Activated naive CD8-positive, alpha-beta T cell treated with anti-CD3 and anti-CD28 coated beads, Interleukin-2, amount 10 ng/mL, durations not matched to agents 7 days and 5 days (primary cell): ENCODE measurements at places on chromosomes 1 and 21. TPM values are rescaled to one million over a fixed set of nuclear protein-coding genes. Genes with fewer than 3 reads are reported as not detected.

SIPA1L2 gene
- 1.1 TPM for total RNA-seq

DNA sequence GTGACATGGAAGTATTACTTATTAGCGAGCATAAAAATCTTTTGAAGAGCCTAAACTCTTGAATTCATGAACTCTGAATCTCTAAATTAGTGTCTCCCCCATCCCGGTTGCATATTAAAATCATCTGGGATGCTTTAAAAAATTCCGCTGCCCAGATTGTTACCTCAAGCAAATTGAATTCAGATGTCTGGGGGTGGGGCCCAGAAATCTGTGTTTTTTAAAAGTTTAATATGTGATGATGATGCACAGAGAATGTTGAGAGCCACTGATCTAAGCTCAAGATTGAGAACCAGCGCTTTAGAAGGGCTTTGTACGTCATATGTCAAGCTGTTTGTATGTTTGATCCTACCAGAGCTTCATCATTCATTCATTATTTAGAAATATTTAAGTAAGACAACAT is 446.8 kb downstream of the NUF2 start:
- H3K4me3 ChIP-seq, result no peak overlapping the region
- H3K27ac ChIP-seq, result no peak overlapping the region
- H3K27me3 ChIP-seq, result no peaks in the 10 kb centered on the region
- H3K4me1 ChIP-seq, result no peaks in the 10 kb centered on the region
- DNase-seq, result no peak

MAP3K21 gene
- 1.3 TPM for total RNA-seq

DNA sequence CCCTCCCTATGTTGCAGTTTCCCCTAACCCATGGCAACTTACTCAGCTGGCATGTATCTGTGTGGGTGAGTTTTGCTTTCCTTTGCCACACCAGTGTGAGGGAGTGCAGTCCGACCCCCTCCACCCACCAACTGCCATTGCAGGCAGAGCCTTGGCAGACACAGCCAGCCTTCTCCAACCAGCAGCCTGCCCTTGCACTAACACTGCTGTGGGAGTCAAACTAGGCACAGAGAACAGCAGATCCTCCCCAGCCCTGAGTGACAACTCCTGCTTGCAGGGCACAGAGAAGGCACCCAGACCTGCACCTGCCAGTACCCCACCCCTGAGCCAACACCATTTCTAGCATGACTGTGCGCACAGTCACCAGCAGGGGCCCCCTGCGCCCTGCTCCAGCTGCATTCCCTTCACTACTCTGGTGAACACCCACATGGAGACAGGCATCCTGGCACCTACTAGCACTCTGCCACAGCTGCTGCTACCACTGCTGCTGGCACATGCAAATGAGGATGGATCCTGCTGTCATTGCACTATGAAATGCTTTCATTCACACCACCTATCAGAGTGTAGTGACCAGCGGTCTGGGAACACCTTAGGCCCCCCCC is 98.4 kb downstream of the MAGI3 start:
- no peaks in the 10 kb centered on the region for H3K27me3 ChIP-seq
- no peaks in the 10 kb centered on the region for H3K4me1 ChIP-seq
- DNase-seq, result no peak

DNA sequence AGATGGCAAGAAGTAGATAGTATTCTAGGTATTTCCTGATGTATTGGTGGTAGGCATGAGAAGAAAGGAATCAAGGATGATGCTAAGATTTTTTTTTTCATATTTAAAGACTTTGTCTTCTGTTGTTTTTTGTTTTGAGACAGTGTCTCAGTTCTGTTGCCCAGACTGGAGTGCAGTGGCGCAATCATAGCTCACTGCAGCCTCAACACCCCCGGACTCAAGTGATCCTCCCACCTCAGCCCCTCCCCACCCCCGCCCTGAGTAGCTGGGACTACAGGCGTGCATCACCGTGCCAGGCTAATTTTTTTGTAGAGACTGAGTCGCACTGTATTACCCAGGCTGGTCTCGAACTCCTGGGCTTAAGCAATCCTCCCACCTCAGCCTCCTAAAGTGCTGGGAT is 2.8 kb upstream of the CAPZB start:
- no peaks in the 10 kb centered on the region for H3K27me3 ChIP-seq
- peak overlapping the region; percentile 23 for H3K4me3 ChIP-seq
- H3K27ac ChIP-seq, result peak overlapping the region; percentile 32
- no peak for DNase-seq

- peak overlapping the region; percentile 88 for H3K4me3 ChIP-seq
- H3K27me3 ChIP-seq, result no peaks in the 10 kb centered on the region
- no peak for DNase-seq
Observed at GRCh38 chr1:55212349-55213150, 2.6 kb downstream of the USP24 start.

DNA sequence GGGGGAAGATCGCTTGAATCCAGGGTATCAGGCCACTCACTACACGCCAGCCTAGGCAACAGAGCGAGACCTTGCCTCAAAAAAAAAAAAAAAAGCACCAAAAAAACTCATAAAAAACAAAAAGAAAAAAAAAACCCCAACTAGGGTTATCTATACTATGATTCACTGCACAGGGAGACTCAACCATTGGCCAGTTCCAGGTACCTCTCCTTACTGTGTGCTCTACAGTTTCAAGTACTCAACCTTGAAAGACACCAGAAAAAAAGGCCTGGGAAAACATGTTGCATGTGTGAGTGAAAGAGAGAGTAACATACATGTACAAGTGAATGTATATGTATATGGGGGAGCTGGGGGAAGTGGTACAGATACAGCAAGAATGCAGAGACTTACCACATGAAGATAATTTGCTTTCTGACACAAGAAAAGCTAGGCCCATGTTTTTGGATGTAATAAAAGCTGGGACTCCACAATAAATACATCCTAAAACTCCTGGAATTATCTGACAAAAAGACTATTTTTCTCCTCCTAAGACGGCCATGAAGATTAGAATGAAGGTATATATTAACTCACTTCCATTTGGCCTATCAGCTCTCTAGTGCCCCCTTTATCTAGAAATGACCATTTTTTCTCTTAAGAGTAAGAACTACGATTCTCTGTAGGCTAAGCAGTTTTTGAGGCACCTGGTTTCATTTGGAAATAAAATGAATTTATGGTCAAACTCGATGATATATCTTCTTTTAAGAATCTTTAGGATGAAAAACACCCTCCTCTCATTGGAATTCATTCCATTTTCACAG is 52.2 kb downstream of the SLC27A3 start:
- no peak for DNase-seq
- no peak overlapping the region for H3K27ac ChIP-seq
- peaks cover 3% of the 10 kb centered on the region for H3K4me1 ChIP-seq
- no peaks in the 10 kb centered on the region for H3K27me3 ChIP-seq
- no peak overlapping the region for H3K4me3 ChIP-seq

BNIPL gene
- total RNA-seq, result 2.8 TPM

VWA5B1 gene
- total RNA-seq, result not detected

CLCA1 gene
- not detected for total RNA-seq

DNA sequence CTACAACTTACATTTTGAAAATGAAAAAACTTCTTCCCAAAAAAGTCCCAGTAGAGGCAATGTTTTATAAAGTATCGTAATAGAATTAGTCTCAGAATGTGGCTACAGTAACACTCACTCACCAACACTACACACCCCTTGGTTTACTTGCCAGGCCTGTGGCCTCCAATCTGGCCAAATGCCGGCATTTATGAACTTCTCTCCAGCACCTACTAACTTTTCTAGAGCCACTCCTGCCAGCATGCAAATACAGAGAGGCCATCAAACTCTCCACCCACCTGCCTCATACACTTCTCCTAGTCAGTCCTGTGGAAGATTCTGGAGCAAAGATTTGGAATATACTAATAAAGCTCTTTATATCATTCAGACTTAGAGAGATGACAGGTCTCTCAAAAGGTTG is 32.3 kb downstream of the STPG1 start:
- peaks cover 9% of the 10 kb centered on the region for H3K36me3 ChIP-seq
- H3K27me3 ChIP-seq, result no peaks in the 10 kb centered on the region
- H3K27ac ChIP-seq, result no peak overlapping the region
- no peak for DNase-seq

GRCh38 chr1:216523449-216524190 is 100.4 kb upstream of the USH2A start:
- H3K4me1 ChIP-seq, result no peaks in the 10 kb centered on the region
- no peaks in the 10 kb centered on the region for H3K36me3 ChIP-seq
- H3K27ac ChIP-seq, result no peak overlapping the region
- no peaks in the 10 kb centered on the region for H3K27me3 ChIP-seq

DNA sequence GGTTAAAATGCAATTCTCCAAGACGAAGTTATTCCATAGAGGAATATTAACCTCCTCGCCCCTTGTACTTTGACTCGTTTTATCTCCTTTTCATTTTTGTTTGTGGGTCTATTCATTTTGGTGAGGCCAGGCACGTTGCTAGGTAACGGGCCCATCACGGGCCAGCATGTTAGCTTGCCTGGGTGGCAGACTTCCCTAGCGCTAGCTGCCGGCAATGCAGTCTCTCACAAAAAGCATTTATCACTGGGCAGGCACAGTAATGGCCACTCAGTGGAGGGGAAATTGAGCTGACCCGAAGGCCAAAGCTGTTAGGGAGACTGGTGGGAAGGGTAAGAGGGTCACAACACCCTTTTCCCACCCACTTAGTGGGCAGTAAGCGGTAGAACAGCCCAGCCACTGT is 234.4 kb upstream of the FOXD3 start:
- no peaks in the 10 kb centered on the region for H3K4me1 ChIP-seq
- no peak overlapping the region for H3K27ac ChIP-seq
- no peak overlapping the region for H3K4me3 ChIP-seq
- peaks cover 11% of the 10 kb centered on the region for H3K27me3 ChIP-seq
- no peaks in the 10 kb centered on the region for H3K36me3 ChIP-seq

- H3K4me1 ChIP-seq, result peaks cover 13% of the 10 kb centered on the region
- H3K36me3 ChIP-seq, result peaks cover 19% of the 10 kb centered on the region
- no peaks in the 10 kb centered on the region for H3K27me3 ChIP-seq
- no peak for DNase-seq
- no peak overlapping the region for H3K27ac ChIP-seq
Observed at GRCh38 chr1:185534801-185535200, 199.4 kb upstream of the HMCN1 start.

DNA sequence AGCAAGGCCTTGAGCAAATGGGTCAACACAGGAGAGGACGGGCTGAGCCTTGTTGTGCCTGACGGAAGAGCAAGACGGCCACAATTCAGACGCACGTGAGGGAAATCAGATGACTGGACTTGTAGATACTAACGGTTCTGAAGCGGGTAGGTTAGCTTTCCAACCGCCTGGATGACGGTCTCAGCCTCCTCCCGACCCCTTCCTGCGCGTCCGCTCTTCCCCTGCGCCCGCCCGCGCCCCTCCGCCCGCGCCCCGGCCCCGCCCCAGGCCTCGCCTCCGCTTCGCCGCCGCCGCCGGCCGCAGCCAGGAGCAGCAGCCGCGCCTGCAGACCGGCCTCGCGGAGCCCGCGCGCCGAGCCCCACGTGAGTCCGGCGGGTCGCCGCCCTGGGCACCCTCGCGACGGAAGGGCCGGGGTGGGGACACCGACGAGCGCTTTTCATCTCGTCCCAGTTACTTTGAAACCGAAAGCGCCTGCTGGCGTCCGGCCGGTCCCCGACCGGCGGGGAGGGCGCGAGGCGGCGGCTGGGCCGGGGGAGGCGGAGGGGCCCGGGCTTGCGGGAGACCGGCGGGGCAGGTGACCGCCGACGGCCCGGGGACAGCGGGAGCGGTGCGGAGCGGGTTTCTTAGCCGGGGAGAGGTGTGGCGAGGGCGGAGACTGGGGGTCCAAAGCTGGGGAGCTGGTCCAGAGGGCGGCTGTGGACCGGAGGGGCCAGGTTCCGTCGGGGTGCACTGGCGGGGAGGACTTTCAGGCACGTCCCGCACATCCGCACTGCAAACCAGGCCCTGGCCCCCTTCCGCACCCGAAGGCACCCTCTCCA is at the start of gene TRAF5:
TSS of gene TRAF5 (plus strand) at position 306 of the 818 bp plus-strand sequence. CDS start 26,407 bp downstream, outside the sequence.
- peak within 1 kb of the TSS; percentile 95 for H3K27ac ChIP-seq
- peak; percentile 77 for DNase-seq
- H3K4me1 ChIP-seq, result peaks cover 62% of the 10 kb centered on the region

SPRR3 gene
- not detected for total RNA-seq

DNA sequence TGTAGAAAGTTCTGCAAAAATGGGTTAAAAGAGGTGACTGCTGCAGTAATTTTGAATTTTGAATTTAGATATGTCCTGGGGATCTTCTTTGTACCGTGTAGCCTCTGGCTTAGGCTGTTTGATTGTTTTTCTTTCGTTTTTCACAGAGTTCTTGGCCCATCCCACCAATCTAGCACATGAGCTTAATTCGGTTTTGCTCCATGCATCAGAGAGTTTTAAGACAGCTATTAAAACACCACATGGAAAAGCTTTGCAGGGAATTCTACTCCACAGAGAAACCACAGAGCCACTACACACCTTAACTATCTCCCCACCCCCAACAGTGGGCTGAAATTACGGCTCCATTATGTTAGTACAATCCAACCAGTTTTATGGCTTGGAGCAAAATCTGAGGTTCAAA is 25.5 kb downstream of the SPAG17 start:
- H3K36me3 ChIP-seq, result no peaks in the 10 kb centered on the region
- DNase-seq, result no peak
- no peak overlapping the region for H3K4me3 ChIP-seq
- no peaks in the 10 kb centered on the region for H3K4me1 ChIP-seq

GRCh38 chr1:198830412-198830811 is 191.6 kb downstream of the PTPRC start:
- DNase-seq, result no peak
- H3K36me3 ChIP-seq, result peaks cover 5% of the 10 kb centered on the region
- H3K4me1 ChIP-seq, result peaks cover 13% of the 10 kb centered on the region
- no peak overlapping the region for H3K27ac ChIP-seq
- peaks cover 2% of the 10 kb centered on the region for H3K27me3 ChIP-seq

- peaks cover 28% of the 10 kb centered on the region for H3K4me1 ChIP-seq
- no peak overlapping the region for H3K4me3 ChIP-seq
- H3K27ac ChIP-seq, result no peak overlapping the region
- DNase-seq, result peak; percentile 50
- peaks cover 1% of the 10 kb centered on the region for H3K36me3 ChIP-seq
- H3K27me3 ChIP-seq, result peaks cover 2% of the 10 kb centered on the region
Observed at GRCh38 chr1:166910396-166910994, 34.4 kb upstream of the TADA1 start.

LEFTY2 gene
- not detected for total RNA-seq

DNA sequence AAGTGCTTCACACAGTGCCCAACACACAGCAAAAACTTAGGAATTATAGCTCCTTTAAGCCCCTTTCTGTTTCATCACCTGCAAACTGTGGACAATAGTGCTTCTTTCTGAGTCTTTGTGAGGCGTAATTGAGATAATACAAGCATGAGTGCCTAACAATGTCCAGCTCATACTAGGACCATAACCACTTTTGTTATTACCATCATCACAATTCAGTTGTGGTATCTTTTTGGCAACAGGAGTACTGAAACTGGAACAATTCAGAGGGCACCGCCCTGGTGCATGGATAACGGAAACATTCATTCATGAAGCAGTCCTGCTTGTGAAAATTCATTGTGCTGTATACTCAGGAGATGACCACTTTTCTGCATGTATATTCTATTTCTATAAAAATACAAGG is 18.2 kb downstream of the DNAJC11 start:
- no peaks in the 10 kb centered on the region for H3K27me3 ChIP-seq
- DNase-seq, result no peak
- no peak overlapping the region for H3K27ac ChIP-seq
- H3K4me3 ChIP-seq, result no peak overlapping the region
- peaks cover 2% of the 10 kb centered on the region for H3K4me1 ChIP-seq
- H3K36me3 ChIP-seq, result peaks cover 4% of the 10 kb centered on the region

KCNK2 gene
- total RNA-seq, result not detected

- H3K4me3 ChIP-seq, result no peak overlapping the region
- H3K27me3 ChIP-seq, result no peaks in the 10 kb centered on the region
- no peaks in the 10 kb centered on the region for H3K36me3 ChIP-seq
- H3K4me1 ChIP-seq, result no peaks in the 10 kb centered on the region
Observed at GRCh38 chr1:208825300-208825699, 581.1 kb upstream of the PLXNA2 start.
